Stimulated activated CD8-positive, alpha-beta memory T cell treated with anti-CD3 and anti-CD28 coated beads, Interleukin-4, amount 100 ng/mL, for 1 hour (primary cell): ENCODE measurements at places on chromosomes 6 and 20.

GRCh38 chr20:17617212-17617867 is 47.5 kb downstream of the DSTN start:
- no peak for DNase-seq

DNA sequence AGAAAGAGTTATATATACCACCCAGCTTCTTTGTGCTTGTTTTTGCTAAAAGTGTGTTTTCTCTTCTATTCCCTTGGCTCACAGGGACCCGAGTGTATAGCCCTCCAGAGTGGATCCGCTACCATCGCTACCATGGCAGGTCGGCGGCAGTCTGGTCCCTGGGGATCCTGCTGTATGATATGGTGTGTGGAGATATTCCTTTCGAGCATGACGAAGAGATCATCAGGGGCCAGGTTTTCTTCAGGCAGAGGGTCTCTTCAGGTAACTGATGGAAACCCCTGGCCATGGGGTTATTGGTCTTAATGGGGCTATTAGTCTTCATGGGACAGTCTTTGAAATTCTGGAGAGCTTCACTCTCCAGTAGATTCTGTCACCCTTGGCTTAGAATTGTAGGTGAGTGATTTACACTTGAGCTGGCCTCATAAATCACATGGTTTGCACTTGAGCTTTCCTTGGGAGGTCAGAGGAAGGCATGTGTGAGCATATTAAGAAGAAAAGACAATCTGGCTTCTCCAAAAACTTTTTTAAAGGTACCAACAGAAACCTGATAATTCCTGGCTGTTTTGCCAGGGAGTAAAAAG is 3.0 kb downstream of the PIM1 start:
- DNase-seq = no peak

GRCh38 chr6:31813465-31813849 is 1.6 kb downstream of the HSPA1L start:
- DNase-seq = no peak

DNA sequence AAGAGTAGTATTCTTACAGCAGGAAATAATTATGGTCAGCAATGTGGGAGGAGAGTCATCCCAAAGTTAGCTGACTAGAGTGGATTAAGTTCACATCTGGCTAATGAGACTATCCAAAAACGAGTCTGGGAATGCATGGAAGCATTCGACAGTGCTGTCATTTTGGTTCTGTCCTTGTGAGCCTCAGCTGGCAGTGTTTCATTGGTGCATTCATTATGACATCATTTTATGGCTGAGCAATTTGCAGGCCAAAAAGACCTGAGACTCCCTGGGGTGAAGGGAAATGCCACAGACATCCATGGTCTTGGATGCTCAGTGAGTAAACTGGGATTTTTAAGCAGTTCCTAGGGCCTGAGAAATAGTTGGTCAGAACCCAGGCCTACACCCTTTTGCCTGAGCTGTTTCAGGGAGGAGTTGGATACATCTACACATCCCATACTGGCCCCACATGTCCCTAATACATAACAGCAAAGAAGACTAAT is 196.4 kb upstream of the CCN2 start:
- DNase-seq = no peak
